ENCODE measurements at places on chromosomes 13 and 19.

DNA sequence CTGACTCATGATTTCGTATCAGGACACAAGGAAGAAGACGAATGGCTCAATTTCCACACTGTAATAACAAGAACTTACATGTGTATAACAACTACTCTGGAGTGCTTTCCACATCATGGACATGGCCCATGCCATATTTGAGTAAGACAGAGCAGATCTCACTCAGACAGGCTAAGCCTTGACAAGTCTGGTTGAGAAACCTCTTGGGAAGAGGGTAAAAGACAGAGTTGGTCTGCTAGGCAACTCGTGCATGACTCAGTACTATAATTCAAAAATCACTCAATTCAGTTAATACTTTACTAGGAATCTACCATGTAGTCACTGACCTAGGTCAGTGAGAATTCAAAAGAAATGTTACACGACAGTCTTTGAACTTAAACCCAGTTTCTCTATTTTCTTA lies 5.7 kb upstream of the THSD1 start:
- DNase-seq, result peak; percentile 57

- no peak for DNase-seq
Measured at GRCh38 chr19:6779206-6779605, 6.7 kb downstream of the VAV1 start.

GRCh38 chr13:50682966-50683365 lies 160.5 kb downstream of the DLEU7 start:
- DNase-seq, result no peak

- DNase-seq, result no peak
Measured at GRCh38 chr13:55091172-55091571, 2049.5 kb upstream of the PRR20A start.

GRCh38 chr13:44019651-44020050 lies 139.9 kb downstream of the LACC1 start:
- DNase-seq, result no peak

DNA sequence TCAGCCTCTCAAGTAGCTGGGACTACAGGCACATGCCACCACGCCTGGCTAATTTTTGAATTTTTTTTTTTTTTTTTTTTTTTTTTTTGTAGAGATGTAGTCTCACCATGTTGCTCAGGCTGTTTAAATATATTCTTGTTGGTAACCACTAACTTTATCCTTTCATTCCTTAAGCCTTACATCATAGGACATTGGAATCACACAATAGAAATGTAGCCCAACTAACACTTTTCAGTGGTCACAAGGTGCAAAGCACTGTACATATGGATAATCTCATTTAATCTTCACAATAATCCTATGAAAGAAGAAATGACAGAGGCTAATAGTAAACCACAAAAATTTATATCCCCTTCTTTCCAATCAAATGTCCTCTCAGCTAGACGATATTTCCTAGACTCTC lies 417.8 kb upstream of the DACH1 start:
- no peak for DNase-seq

GRCh38 chr19:3478409-3479176 lies 1.7 kb downstream of the SMIM24 start:
- no peak for DNase-seq
